ENCODE measurements at places on chromosomes 1 and 21.

DNA sequence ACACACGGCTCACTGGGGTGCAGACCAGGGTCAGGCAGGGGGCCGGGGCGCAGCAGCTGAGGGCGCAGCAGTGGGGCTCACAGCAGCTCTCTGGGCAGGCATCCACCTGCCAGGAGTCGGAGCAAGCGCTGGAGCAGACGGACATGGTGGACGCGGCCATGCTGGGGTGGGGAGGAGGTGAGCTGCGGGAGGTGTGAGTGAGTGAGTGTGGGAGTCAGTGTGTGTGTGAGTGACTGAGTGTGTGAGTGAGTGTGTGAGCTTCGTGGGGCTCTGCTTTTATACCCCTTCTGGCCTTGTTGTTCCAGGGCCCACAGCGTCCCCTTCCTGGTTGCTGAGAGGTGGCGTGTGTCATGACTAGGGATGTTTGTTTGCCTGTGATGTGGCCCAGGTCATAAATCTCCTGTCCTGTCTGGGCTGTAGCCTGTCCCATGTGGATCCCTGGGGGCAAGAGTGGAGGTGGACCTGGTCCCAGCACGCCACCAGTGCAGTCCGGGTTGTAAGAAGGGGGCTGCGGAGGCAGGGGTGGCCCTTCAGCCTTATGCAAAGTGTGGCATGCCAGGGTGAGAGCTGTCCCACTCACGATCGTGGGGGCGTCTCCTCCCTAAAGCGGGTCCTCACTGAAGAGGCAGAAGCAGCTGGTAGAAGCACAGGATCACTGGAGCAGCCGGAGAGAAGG, at the start of gene KRTAP10-1:
Gene KRTAP10-1, minus strand, starts transcription at position 205 of the 676 bp plus-strand sequence. Its CDS starts 45 bp downstream, at position 160.
- DNase-seq: no peak

DNA sequence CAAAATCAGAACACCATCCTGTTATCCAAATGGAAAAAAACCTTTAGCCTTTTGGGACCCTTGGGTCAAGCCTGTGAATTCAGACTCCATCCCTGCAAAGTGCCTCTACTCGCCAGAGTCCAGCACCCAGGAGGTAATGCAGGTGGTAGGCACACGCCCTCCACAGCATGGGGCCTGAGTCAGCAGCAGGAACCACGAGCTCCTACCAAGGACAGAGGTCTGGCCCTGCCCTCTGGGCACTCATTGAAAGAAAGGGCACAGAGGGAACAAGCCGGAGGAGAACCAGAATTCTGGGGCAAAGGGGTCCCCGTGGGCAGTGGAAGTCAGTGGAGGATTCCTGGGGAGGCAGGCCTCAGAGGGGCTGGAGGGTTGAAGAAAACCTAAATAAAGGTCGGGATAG, 438.1 kb downstream of the NPHP4 start:
- DNase-seq: no peak

GRCh38 chr1:223077247-223077833, 65.7 kb downstream of the TLR5 start:
- DNase-seq: no peak

- peak; percentile 58 for DNase-seq
Observed at GRCh38 chr1:24051206-24051945, 60.6 kb downstream of the MYOM3 start.

DNA sequence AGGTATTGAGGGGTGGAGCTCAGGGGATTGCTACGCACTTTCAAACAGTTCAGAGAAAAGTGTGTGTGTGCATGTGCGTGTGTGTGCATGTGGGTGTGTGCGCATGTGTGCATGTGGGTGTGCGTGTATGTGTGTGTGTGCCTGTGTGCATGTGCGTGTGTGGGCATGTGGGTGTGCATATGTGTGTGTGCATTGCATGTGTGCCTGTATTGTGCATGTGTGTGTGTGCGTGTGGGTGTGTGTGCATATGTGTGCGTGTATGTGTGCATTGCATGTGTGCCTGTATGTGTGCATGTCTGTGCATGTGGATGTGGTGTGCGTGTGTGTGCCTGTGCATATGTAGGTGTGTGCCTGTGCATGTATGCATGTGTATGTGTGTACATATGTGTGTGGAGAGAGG, 12.6 kb upstream of the KCNAB2 start:
- DNase-seq: no peak

- peak; percentile 47 for DNase-seq
Observed at GRCh38 chr21:36079010-36079649, 9.3 kb downstream of the CBR1 start.

GRCh38 chr1:186819126-186819525, 9.6 kb upstream of the PLA2G4A start:
- DNase-seq: no peak

- DNase-seq: no peak
Observed at GRCh38 chr1:6954591-6954990, 169.3 kb downstream of the CAMTA1 start.

DNA sequence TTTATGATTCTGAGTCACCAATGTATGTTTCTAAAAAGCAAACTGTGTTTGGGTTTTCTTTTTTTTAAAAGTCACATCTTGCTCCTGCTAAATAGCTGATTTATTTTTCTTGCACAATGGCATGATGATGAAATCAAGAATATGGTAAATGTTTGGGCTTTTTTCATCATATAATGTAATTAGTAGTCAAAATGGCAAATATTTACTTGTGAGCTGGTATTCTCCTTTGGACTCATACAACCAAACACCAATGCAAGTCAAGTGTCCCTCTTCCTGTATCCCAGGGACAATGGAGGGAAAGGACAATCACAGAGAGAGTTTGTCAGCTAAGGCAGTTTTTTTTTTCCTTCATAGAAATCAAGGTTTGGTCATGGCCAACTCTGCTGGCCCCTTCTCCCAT, 94.6 kb upstream of the RALGPS2 start:
- no peak for DNase-seq

- DNase-seq: no peak
Observed at GRCh38 chr21:15390049-15390448, 325.2 kb upstream of the NRIP1 start.

DNA sequence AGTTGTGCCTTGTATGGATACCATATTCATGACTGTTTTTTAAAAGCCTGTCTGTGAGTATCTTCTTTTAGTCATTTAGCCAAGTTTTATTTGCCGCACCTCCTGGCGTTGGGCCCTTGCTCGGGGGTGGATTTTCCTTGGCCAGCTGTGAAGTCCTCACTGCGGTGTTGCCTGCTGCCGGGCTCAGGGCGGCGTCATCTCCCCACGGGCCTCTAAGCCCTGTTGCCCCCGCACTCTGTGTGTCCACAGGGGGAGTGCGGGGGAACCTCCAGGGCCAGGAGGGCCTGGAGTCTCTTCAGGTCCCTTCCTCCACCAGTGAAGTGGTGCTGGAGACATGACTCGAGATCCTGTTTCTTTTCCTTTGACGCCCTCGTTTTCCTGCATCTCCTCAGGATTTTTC, 65.8 kb upstream of the DIP2A start:
- DNase-seq: no peak

- DNase-seq: no peak
Observed at GRCh38 chr1:245571815-245572294, 417.1 kb downstream of the KIF26B start.

GRCh38 chr1:37147392-37147831, 113.1 kb upstream of the GRIK3 start:
- no peak for DNase-seq

GRCh38 chr1:121538943-121539575, 354.3 kb downstream of the SRGAP2C start:
- no peak for DNase-seq

DNA sequence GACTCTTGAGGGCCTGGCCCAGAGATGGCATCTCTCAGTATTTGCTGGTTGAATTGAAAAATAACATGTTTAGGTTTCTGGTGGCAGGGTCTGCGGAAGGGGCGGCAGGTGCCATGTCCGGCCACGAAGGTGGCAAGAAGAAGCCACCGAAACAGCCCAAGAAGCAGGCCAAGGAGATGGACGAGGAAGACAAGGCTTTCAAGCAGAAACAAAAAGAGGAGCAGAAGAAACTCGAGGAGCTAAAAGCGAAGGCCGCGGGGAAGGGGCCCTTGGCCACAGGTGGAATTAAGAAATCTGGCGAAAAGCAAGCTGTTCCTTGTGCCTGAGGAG, 14.3 kb upstream of the FGR start:
- no peak for DNase-seq

GRCh38 chr1:188065917-188066316, 1237.2 kb downstream of the PLA2G4A start:
- no peak for DNase-seq

GRCh38 chr1:162878000-162878596, 17.1 kb upstream of the CCDC190 start:
- DNase-seq: peak; percentile 50

DNA sequence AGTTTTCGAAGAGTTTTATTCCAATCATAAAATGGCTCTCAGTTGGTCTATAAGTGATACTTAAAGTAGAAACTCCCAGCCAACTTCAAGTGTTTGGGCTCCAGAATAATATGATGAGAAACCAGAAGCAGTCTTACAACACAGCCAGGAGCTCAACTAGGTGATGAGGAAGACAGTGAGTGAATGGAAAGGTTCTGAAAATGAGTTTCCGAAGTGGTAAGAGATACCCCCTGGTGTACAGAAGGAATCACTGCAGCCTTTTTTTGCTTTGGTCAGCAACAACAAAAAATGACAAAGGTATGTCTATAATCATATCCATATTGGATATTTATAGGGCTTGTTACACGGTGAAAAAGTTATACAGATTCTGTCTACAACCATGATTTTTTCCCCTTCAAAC, 16.5 kb downstream of the KRTAP19-1 start:
- peak; percentile 14 for DNase-seq

GRCh38 chr1:167533851-167534300, 15.5 kb upstream of the CD247 start:
- peak; percentile 30 for DNase-seq

DNA sequence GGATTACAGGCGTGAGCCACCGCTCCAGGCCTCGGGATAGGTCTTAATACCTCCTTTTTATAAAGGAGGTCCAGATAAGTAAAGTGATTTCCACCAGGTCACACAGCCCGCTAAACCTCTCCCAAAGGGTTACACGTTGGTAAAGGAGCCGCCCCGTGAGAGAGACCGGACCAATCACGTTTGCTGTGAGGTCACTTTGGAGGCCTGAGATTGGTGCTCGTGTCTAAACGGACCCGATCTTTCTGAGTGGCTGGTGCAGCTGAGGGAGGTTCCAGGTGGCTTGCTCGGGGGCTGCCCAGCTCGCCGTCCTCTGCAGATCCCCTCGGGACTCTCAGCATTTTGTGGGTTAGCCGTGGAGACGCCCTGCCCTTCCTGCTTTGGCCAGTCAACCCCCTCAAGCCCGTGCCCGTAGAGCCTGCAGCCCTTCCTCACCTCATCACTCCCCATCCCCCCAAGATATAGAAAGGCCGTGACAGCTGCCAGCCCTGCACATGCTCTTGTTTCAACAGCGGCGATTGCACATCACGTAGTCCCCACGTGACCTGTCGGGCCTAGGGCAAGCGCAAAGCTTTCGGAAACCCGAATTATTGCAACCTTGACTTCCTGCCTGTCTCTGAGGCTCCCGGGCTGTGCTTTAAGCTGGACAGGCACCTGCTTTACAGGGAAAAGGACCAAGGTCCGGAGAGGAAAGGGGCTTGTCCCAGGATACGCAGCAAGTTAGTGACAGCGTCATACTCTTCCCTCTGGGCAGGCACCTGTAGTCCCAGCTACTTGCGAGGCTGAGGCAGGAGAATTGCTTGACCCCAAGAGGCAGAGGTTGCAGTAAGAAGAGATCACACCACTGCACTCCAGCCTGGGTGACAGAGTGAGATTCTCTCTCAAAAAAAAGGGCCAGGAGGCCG, 5.0 kb upstream of the COA7 start:
- peak; percentile 77 for DNase-seq

GRCh38 chr1:54070171-54070837, 16.9 kb downstream of the TCEANC2 start:
- DNase-seq: peak; percentile 75

DNA sequence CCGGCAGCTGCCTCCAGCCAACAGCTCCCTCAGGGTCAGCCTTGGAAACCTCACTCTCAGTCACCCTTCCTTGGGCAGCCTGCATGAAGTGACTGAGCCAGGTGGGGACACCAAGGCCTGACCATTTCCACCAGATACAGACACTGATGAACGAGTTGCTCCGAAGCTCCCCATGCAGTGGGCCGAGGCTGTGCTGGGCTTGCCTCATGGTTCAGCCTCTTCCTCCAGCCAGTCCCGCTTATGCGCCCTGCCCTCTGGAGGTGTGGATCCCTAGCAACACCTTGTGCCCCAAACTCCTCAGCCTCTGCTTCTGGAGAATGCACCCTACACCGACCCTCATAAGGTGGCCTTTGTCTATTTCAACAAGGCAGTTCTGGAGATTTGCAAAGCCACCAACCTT, 236.0 kb downstream of the RRAGC start:
- no peak for DNase-seq

- DNase-seq: no peak
Observed at GRCh38 chr1:239814306-239814881, 277.3 kb upstream of the FMN2 start.

GRCh38 chr1:232675260-232675659, 45.3 kb upstream of the SIPA1L2 start:
- DNase-seq: no peak

DNA sequence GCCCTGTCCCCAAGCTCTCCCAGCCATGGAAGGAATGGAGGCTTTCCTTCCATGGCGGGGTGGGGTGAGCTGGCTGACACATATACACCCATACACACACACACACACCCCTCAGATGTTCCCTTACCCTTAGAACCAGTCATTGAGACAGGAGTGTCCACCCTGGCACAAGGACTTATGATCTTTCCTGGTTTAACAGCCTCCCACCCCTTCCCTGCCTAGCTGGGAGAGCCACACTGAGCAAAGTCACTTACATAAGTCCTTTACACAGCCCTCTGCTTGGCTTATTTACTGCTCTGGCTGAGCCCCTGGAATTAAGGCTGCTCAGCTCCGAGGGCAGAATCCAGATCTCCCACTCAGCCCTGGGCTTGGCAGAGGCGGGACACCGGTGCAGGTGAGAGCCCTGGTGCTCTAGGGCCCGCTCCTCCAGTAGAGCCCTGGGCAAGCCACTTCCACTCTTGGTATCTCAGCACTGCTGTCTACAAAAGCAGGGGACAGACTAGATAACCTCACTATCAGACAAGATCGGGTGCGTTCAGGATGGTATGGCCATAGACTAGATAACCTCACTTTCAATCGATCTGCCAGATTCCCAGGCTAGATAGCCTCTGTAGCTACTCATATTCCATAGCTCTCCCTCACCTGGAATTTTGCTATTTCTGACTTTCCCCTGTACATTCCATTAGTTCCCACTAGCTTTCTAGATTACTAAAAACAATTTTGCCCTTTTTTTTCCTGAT, 16.7 kb downstream of the SLC6A9 start:
- DNase-seq: no peak

DNA sequence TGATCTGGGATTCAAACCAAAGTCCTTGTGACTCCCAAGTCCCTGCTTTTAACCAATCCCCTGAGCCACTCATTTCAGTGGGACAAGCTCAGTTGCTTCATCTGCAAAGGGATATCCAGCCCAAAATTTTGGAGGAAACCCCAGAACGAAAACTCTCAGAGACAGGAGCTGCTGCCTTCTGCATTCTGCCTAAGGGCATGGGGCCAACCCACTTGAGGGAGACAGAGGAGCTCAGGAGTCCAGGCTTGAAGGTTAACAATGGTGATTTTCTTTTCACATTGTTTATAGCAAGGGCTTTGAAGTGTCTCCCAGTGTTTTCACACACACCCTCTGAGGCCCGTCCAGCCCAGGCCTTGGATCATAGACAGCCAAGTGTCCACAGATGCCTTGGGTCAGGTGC, 148.1 kb upstream of the CTTNBP2NL start:
- DNase-seq: no peak
